Stimulated activated CD8-positive, alpha-beta memory T cell treated with anti-CD3 and anti-CD28 coated beads, Interleukin-4, amount 100 ng/mL, for 1 hour (primary cell): ENCODE measurements at places on chromosomes 2 and 18.

- DNase-seq = no peak
Observed at GRCh38 chr2:108906403-108907077, 82.5 kb downstream of the EDAR start.

DNA sequence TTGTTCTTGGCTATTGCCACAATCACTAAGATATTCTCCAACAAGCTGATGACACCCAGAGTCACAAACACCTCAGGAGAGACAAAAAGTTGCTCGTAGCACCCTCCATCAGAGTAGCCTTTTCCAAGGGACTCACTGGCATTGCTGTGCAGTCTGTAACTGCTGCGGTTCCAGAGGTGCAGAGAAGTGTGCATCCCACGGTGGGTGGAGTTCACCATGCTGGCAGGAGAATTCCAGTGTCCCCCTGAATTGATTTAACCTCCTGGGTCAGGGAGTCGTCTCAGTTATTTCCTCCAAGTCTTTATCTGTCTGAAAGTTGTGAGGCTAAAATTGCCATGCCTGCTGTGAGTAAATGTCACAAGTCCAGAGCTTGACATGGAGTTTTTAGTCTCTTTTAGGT, 443 bp downstream of the MC4R start:
- no peak for DNase-seq

- no peak for DNase-seq
Observed at GRCh38 chr18:63850020-63850419, 37.5 kb upstream of the SERPINB2 start.

DNA sequence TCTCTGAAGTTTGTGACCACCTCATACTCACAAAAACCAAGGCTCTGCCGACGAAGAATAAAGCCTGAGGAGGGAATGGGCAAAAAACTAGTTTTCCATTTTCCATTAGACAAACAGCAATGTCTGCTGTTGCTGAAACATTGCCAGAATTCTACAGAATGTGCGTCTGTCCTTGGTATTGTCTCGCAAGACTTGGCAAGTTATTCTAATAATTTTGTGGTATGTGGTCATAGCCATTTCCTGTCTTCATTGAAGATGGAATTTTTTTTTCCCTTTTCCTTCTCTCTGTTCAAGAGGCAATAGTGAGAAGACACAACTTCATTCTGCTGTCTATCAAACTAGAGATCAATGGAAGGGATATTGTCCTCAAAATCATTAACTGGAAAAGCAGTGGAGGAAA, 296.1 kb downstream of the RND3 start:
- no peak for DNase-seq

DNA sequence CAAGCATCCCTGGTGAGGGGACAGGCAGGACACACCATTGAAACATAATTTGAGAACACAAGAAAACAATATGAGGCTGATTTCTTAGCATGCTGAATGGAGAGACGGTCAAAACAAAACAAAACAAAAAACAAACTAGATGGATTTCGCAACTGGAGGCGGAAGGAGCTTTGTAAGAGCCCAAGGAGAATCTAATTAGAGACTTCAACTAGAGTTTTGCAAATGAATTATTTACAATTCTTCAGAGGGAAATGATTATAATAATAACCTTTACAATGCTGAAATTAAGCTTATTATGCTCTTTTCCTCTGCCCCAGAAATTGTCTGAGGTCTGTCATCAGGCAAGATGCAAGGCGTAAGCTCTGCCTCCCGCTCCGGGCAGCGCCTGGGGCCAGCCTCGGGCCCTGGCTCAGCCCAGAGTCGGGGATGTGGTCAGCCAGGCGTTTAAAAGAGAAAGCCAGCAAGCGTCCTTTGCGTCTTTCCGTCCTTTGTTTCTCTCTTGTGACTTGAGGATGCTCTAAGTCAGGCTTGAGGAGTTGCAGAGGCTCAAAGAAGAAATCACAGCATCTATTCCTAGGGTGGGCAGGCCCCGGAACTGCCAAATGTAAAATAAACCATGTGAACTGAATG, 139.6 kb downstream of the TWIST2 start:
- DNase-seq = no peak

GRCh38 chr2:213787869-213788268, 503.6 kb downstream of the SPAG16 start:
- DNase-seq = no peak

DNA sequence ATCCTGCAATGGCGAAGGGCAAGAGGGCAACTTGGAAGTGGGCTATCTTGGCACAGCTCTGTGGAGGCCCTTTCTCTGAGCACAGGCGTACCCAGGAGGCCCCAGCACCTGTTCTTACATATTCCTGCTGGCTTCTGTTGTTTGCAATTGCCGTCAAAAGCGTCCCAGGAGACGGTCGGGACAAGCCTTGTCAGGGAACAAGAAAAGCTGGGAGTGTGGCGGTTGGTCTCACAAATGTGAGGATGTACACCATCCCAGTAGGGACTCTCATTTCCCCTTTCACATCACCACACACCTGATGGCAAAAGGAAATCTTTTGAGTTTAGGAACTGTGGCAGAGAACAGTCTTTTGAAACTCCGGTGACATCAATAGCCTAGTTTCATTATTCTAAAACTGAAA, 94.7 kb upstream of the EFEMP1 start:
- no peak for DNase-seq

DNA sequence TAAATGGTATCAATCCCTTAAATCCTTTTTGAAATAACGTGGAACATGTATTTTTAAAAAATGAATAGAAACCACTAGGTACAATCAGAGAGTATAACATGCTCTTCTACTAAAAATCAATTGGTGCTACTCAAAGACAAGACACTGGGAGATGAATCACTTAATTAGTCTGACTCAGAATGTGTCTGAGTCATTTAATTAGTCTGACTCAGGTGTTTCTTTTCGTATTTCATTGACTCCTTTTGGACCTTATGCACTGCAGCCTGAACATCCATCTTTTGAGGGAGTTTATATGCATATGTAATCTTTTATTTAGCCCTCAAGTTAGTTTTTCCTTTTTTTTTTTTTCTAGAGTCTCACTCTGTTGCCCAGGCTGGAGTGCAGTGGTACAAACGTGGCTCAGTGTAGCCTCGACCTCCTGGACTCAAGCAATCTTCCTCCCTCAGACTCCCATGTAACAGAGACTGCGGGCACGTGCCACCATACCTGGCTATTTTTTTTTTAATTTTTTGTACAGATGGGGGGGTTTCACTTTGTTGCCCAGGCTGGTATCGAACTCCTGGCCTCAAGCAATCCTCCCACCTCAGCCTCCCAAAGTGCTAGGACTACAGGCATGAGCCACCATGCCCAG, 26.5 kb downstream of the PPP4R3B start:
- no peak for DNase-seq

DNA sequence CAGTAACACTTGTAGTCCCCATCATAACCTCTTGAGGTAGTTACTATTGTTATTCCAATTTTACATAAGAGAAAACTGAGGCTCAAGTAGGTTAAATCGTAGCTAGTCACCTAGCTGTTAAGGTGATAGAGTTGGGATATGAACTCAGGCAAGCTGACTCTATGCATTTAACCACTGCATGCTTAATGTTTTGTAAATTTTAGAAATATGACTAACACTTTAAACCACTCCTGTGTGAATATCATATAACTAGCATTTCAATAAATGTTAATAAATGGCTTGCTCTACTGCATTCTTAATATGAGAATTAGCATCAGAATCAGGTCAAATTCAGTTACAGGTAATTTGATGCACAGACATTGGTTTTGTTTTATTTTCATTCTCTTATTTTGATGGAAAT, 35.6 kb upstream of the CREB1 start:
- DNase-seq = no peak

DNA sequence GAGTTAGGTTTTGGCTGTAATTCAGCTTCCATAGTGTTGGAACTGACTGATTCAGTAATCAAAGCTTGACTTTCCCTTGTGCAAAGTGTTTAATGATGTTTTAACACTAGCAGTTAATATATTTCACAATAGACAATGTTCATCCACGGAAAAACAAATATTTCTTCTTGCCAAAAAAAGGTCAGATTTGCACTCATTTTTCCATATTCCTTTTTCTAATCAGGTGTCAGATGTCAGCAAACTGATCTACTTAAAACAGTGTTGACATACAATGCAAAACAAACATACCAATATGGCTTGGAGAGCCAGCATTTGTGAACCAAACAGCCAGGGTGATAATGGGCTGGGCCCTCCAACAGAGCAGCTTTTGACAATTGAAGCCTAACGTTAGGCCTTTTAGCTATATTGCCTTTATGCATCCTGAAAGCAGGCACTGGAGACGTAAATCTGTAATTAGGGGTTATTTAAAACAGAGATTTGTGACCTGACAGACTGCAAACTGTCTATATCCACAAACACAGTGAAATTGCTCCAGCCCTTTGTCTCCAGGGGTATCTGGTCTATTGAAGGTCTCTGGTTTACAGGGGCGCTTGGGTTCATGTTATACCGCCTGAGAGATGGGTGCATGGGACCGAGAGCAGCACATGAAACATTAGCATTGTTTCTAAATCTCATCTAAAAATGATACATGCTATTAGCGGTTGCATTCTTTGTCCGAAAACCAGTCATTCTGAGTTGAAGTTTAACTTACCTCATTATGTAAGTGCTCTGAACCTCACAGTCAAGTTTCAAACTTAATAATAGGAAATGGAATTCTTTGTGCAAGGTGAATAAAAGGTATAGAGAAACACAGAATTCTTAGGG, 7.1 kb upstream of the CDCA7 start:
- no peak for DNase-seq

GRCh38 chr18:13642440-13642827, 83.9 kb downstream of the FAM210A start:
- no peak for DNase-seq

- no peak for DNase-seq
Observed at GRCh38 chr2:136151021-136151971, 33.3 kb upstream of the CXCR4 start.

DNA sequence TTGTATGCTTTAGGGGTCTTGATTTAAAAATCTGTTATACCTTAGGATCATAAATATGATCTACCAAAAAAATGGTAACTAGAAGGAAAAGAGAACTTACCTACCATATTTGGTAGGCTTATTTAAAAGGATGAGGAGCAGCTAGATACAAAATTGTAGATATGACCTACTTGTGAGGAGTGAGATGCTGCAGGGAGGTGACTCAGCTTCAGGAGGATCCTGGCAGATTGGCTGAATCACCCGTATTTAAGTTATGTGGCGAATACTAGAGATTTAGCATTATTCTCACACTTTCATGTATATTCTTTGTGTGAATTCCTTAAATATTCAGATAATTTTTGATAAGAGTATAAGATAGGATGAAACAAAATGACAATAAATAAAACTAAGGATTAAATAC, 657.3 kb upstream of the LINC00305 start:
- DNase-seq = no peak

DNA sequence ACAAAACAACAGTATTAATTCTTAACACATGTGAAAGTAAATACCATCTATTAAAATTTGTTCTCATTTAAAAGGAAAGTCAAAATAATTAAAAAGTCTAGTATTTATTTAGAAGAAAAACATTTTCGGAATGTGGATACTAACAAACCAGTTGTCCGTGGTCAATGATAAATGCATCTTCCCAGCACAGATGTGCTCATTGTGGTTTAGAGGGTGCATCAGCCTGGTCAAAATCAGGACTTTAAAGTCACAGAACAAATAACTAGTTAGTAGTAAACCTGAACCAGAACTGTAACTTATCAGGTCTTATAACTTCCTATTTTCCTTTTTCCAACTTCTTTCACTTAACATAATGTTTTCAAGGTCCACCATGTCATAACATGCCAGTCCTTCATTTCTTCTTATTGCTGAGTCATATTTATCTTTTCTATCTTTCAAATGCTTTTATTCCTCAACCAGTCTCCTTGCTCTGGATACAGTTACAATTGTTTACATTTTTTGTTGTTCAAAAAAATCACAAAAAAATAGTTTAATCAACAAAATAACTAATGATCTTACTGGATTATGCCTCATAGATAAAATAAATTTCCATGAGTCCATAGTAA, 55.8 kb downstream of the ID2 start:
- no peak for DNase-seq

DNA sequence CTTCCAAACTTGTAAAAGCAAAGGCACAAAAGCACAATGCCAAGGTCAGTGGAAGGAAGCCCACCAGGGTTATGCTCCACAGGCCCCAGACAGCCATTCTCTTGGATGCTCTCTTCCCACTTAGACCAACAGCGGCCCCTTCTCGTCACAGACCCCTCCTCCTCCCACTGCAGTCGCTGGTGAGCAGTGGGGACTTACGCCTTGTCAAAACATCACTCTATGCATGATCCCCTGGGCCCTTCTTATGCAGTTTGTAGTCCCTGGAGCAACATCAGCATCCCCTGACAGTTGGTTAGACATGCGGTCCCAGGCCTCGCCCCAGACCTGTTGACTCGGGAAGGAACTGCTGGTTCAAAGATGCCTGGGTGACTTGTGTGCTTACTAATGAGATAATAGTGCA, 376.0 kb upstream of the KLHL29 start:
- DNase-seq = no peak

DNA sequence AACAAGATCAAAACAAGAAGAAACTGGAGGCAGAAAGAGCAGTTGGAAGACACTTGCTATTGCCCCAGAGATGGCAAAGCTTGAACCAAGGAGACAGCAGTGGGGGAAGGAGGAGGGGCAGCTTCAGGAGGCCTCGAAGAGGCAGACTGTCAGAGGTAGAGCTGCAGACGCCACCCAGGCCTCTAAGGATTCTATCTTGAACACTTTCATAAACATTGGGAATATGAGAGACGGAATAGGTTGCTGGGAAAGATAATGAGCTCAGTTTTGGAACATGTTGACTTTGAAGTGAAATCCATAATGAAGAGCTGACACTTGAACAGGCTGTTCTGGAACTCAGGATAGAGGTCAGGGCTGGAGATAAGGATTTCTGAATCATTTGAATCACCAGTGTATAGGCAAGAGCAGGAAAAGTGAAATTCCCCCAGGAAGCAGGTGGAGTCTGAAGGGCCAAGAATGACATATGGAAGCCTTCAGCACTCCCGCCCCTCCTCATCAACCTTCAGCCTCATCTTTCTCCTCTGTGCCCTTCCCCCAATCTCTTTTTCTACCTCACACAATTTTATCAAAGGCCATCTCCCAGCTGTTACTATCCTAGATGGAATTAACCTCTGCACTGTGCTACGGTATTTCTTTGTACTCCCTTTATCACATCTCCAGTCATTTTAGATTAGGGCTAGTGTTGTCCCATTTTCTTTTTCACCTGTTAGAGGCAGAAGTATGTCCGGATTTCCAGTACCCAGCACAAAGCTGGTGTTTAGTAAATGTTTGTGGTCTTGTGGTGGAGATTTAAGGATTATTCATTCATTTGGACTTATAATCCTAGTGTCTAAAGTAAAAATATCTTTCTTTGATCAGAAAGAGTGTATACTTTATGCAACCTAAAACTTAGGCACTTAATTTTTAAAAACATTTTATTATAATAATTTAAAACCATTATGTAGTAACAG, 47.5 kb upstream of the RTN4 start:
- no peak for DNase-seq

DNA sequence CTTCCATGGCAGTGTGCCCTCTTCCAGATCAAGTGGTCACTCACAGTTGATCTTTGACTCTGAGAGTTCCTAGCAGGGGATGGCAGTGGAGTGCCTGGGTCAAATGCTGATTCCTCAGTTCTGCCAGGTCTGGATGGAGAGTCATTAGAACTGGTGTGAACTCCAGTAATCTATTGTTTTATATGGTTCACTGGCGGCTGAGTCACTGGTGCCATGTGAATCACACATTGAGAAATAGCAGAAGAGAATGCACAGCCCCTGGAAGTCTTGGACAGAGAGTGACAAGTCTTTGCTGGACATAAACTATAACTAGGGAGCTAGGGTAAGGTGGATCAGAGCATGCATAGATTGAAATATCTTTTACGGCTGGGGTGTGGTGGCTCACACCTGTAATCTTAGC, 86.9 kb downstream of the EIF2AK3 start:
- no peak for DNase-seq

- DNase-seq = no peak
Observed at GRCh38 chr2:121260370-121261154, 24.4 kb downstream of the TFCP2L1 start.

GRCh38 chr2:216030216-216030615, 16.9 kb upstream of the MREG start:
- no peak for DNase-seq
